K562 (cell line): ENCODE measurements at places on chromosomes 13 and 19. TPM values are rescaled to one million over a fixed set of nuclear protein-coding genes. Genes with fewer than 3 reads are reported as not detected.

GRCh38 chr19:14563989-14564651 lies 7.7 kb downstream of the NDUFB7 start:
- H3K4me3 ChIP-seq: no peak overlapping the region
- H3K27ac ChIP-seq: no peak overlapping the region; the same call in 2 of the 3 replicates
- peak; percentile 90 for DNase-seq
- no peaks in the 10 kb centered on the region for H3K27me3 ChIP-seq

DNA sequence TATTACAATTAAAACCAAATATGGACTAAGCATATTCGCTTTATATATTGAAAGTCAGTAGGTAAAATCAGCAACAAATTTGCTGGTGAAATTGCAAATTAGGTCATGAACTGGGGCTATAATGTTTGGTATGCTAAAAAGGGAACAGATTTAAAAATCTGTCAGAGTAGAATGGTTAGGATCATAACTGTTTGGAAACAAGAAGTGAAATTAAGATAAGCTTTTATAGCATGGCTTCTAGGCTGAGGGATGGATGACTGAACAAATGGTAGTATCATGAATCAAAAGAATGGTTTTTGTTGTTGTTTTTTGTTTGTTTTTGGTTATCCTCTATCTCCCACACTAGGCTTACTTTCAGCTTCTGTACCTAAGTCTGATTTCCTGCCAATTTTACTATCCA lies 1090.4 kb downstream of the PCDH9 start:
- no peak for DNase-seq
- no peaks in the 10 kb centered on the region for H3K4me1 ChIP-seq
- H3K36me3 ChIP-seq: no peaks in the 10 kb centered on the region
- no peak overlapping the region for H3K4me3 ChIP-seq
- H3K27ac ChIP-seq: no peak overlapping the region
- no peaks in the 10 kb centered on the region for H3K27me3 ChIP-seq

GRCh38 chr19:12792853-12793289 lies 1.6 kb downstream of the JUNB start:
- no peak for DNase-seq
- H3K4me1 ChIP-seq: peaks cover 75% of the 10 kb centered on the region
- H3K4me3 ChIP-seq: peak overlapping the region; percentile 83
- peaks cover 8% of the 10 kb centered on the region; the same call in 2 of the 3 replicates for H3K36me3 ChIP-seq

- H3K27me3 ChIP-seq: no peaks in the 10 kb centered on the region
- H3K27ac ChIP-seq: no peak overlapping the region
These were observed 98.1 kb downstream of the SERP2 start for GRCh38 chr13:44471686-44472085.

GRCh38 chr19:38035515-38036495 lies 128.8 kb downstream of the SIPA1L3 start:
- H3K27ac ChIP-seq: no peak overlapping the region
- H3K4me1 ChIP-seq: no peaks in the 10 kb centered on the region
- no peak overlapping the region for H3K4me3 ChIP-seq
- H3K27me3 ChIP-seq: peaks cover 32% of the 10 kb centered on the region
- no peaks in the 10 kb centered on the region for H3K36me3 ChIP-seq

DNA sequence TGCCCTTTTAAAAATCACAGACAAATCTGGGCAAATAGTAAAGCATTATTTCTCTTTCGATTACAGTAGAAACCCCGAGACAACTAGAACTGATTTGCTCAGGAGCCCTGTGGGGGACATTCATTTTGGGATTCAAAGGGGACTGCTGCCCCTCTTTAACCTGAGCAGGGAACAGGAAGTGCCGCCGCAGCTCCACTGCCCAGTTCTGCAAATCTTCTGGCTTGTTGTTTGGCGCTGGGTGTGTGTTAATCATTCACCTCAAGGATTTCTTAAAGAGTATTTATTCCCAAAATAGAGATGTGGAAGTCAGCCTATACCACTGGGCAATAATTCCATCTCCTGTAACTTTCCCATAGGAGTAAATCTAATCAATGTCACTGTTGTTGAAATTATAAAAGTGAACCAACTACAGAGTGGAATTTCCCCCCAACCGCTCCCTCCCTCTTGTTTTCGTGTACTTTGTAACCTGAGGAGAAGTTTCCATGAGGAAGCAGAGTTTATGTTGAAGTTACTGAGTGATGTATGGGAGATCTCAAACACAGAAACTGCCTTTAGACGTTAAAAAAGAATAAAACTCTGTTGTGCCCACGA lies 515.8 kb downstream of the KLF12 start:
- H3K27me3 ChIP-seq: peaks cover 6% of the 10 kb centered on the region; the same call in 1 of the 2 replicates
- DNase-seq: no peak
- H3K4me1 ChIP-seq: no peaks in the 10 kb centered on the region
- H3K4me3 ChIP-seq: no peak overlapping the region
- no peak overlapping the region for H3K27ac ChIP-seq

- no peaks in the 10 kb centered on the region for H3K4me1 ChIP-seq
- no peaks in the 10 kb centered on the region for H3K27me3 ChIP-seq
- H3K27ac ChIP-seq: no peak overlapping the region
- no peak overlapping the region for H3K4me3 ChIP-seq
- no peaks in the 10 kb centered on the region for H3K36me3 ChIP-seq
These were observed 249.0 kb downstream of the LHFPL6 start for GRCh38 chr13:39353988-39354387.

GRCh38 chr13:106385654-106386053 lies 149.8 kb downstream of the EFNB2 start:
- H3K4me3 ChIP-seq: no peak overlapping the region
- H3K4me1 ChIP-seq: no peaks in the 10 kb centered on the region
- no peak for DNase-seq
- no peaks in the 10 kb centered on the region for H3K36me3 ChIP-seq

- no peaks in the 10 kb centered on the region for H3K36me3 ChIP-seq
- H3K27me3 ChIP-seq: peaks cover 19% of the 10 kb centered on the region; the same call in 2 of the 3 replicates
- peak; percentile 98 for DNase-seq
- peak overlapping the region; percentile 84 for H3K27ac ChIP-seq
These were observed 24.0 kb downstream of the SLC8A2 start for GRCh38 chr19:47447470-47448359.

- H3K4me3 ChIP-seq: no peak overlapping the region
- H3K4me1 ChIP-seq: peaks cover 24% of the 10 kb centered on the region
- DNase-seq: no peak
- peaks cover 76% of the 10 kb centered on the region; the same call in 2 of the 3 replicates for H3K36me3 ChIP-seq
These were observed 16.9 kb upstream of the SPIB start for GRCh38 chr19:50401605-50402450.

- no peaks in the 10 kb centered on the region for H3K27me3 ChIP-seq
- no peak overlapping the region for H3K4me3 ChIP-seq
- H3K4me1 ChIP-seq: peaks cover 32% of the 10 kb centered on the region
- DNase-seq: no peak
These were observed 49.4 kb downstream of the KLF2 start for GRCh38 chr19:16373989-16374388.

GRCh38 chr13:67238277-67238859 lies 8.2 kb upstream of the PCDH9 start:
- no peak overlapping the region for H3K4me3 ChIP-seq
- no peaks in the 10 kb centered on the region for H3K27me3 ChIP-seq
- no peak overlapping the region for H3K27ac ChIP-seq
- H3K4me1 ChIP-seq: no peaks in the 10 kb centered on the region
- no peaks in the 10 kb centered on the region for H3K36me3 ChIP-seq

DNA sequence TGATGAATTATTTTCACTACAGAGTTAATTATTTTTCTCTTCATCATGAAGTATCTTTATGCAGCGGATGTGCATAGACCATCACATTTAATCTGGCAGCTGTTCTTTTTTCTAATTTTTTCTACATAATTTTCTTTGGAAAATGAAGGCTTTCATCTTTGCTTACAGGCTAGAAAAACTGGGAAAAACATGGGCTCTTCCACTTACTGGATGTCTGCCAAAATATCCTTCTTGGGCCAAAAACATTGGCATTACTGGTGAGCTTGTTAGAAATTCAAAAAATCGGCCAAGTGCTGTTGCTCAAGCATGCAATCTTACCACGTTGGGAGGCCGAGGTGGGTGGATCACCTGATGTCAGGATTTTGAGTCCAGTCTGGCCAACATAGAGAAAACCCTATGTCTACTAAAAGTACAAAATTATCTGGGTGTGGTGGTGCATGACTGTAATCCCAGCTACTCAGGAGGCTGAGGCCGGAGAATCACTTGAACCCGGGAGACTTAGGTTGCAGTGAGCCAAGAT lies 176.8 kb downstream of the ZNF737 start:
- H3K4me3 ChIP-seq: no peak overlapping the region
- H3K36me3 ChIP-seq: no peaks in the 10 kb centered on the region
- no peaks in the 10 kb centered on the region for H3K4me1 ChIP-seq
- DNase-seq: no peak

- no peak for DNase-seq
- no peaks in the 10 kb centered on the region for H3K4me1 ChIP-seq
- no peak overlapping the region for H3K4me3 ChIP-seq
- H3K27me3 ChIP-seq: no peaks in the 10 kb centered on the region
- no peak overlapping the region for H3K27ac ChIP-seq
These were observed 1646.2 kb upstream of the SPRY2 start for GRCh38 chr13:81987159-81987558.

KIR3DL1 gene
- not detected in 2 replicates for polyA plus RNA-seq

TNFRSF19 gene
- polyA plus RNA-seq: 0.01 TPM in 1 of 2 replicates, not detected in the other

TNFSF9 gene
- 9.8 and 11.9 TPM in 2 replicates for polyA plus RNA-seq

MVB12A gene
- polyA plus RNA-seq: 39.7 and 42.5 TPM in 2 replicates

CLEC4G gene
- polyA plus RNA-seq: not detected in 2 replicates

REEP6 gene
- 31.8 and 34.1 TPM in 2 replicates for polyA plus RNA-seq
